ENCODE measurements at places on chromosomes 3 and 15.

- DNase-seq, result no peak
Observed at GRCh38 chr3:11661052-11661656, 17.4 kb upstream of the VGLL4 start.

DNA sequence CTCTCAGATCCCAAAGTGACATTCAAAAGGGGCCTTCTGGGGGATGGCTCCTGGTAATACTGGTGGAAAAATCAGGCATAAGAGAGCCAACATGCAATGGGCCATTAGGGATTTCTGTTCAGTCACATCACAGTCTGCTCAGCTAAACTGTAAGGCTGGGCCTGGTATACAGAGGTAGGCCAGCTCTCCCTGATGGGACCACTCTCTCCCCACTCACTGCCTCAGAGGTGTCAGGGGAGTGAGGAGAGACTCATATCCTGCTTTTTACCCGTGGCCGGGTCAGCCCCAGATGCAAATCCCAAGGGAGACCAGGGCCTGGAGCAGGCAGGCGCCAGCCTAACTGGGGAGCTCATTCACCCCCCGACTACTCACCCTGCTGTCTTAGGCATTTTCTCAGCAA is 48.1 kb upstream of the TPM1 start:
- no peak for DNase-seq

GRCh38 chr3:70606018-70606417 is 293.6 kb upstream of the MDFIC2 start:
- DNase-seq, result no peak

DNA sequence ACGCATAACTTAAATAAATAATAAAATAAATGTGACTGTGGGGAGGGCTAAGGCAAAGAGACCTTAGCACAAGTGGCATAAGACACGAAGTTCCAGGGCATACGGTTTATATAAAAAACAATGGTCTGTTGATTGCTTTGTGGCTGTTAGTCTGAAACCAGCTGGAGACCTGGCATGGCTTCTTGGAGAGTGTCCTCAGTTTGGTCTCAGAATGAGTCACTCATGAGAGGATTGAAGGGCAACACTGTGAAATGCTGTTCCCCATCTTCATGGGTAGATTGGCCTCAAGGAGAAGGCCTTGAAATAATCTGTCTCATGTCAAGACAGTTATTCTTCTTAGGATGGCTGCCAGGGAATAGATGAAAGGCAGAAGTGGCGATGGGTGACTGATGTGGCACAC is 62.2 kb downstream of the SOX2 start:
- DNase-seq, result no peak

GRCh38 chr15:31263751-31264558 is 62.7 kb upstream of the KLF13 start:
- peak; percentile 69 for DNase-seq

GRCh38 chr15:95681836-95682544 is 648.5 kb upstream of the NR2F2 start:
- DNase-seq, result no peak

DNA sequence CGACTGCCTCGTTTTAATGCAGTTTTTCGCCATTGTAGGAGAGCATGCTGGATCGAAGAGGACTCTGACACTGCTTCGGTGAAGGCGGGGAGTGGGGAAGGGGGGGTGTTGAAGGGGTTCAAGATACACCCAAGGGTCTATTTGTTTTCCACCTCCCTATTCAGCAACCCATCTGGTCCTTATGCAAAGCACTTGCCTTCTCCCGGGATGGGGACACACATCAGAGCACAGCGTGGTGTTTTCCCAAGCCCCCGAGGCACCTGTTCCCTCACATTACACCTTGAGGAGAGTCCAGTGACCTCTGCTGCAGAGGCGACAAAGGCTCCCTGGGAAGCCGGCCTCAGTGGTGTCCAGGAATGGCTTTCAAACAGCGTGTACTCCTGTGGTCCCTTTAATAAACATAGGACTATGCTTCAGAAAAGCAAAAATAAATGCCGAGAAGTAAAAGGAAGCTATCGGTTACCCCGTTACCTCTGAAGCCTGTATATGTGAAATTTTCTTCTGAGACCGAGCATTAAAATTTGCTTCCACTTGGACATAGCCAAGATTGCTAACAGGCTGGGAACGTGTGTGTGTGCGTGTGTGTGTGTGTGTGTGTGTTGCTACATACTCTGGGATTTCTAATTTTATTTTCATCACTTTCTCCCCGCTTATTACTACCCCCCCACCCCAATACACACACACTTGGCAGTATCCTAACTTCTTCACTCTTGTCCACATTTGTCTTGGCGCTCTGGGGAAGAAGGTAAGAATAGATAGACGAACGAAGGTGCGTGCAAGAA is 53.2 kb downstream of the CCDC54 start:
- DNase-seq, result no peak

- no peak for DNase-seq
Observed at GRCh38 chr3:10557781-10558373, 52.5 kb upstream of the ATP2B2 start.

DNA sequence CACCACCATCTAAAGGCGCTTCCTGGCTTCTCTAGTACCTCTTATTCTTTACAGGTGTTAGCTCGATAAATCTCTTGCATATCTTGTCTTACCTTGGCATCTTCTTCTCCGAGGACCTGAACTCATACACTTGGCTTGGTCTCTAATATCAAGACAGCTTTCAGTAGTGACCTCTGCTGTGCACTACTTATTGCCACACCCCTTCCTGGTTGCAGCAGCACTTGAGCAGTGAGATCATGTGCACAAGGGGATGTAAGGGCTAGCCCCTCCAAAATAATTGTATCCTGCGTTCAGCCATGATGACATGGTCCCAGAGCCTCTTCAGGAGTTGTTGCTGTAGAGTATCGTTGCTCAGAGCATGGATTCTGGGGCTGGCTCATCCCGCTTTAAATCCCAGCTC is 1.3 kb upstream of the PLA1A start:
- DNase-seq, result no peak

DNA sequence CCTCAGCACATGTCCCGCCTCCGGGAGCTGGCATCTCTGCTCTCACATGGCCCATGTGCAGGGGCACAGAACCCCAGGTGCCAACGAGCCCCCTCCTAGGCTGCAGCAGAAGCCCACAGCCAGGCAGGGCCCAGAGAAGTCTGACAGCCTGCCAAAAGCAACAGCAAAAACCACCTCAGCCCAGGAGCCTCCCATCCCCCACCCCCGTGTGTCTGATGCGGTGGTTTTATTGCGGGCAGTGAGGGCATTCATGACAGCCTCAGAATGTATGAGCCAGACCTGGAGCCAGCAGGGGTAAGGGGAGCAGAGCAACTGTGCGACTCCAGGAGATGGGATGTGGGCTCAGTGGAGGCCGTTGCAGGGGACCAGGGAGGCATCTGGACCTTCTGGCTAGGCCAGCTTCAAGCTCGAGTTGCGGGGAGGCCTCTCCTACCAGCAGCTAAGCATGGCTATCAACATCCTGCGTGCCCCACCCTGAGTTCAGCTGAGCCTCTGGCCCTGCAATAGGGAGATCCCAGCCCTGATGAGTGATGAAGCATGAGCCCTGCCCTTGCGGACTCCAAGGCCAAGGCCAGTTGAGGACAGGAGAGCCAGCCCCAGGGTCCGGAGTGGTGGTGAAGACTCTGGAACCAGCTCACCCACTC is 52.5 kb downstream of the CYP11A1 start:
- peak; percentile 29 for DNase-seq

GRCh38 chr3:139440639-139441556 is 35.4 kb downstream of the RBP2 start:
- no peak for DNase-seq

DNA sequence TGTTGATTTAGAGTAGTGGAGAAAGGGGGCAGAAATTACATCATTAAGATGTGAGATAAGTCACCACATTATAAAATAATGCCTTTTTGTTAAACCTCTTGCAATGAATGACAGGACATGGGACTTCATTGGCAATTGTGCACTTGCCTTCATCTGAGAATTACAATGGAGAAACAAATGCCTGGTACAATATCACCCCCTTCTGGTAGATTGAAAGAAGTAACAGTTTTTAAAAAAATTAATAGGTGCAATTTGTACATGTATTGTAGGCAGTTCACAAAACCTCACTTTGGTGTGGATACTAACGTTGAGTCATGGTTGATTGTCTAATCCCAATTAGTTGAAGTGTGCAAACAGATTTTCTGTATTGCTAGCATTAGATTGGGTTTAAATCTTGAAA is 4.6 kb upstream of the P2RY14 start:
- no peak for DNase-seq

DNA sequence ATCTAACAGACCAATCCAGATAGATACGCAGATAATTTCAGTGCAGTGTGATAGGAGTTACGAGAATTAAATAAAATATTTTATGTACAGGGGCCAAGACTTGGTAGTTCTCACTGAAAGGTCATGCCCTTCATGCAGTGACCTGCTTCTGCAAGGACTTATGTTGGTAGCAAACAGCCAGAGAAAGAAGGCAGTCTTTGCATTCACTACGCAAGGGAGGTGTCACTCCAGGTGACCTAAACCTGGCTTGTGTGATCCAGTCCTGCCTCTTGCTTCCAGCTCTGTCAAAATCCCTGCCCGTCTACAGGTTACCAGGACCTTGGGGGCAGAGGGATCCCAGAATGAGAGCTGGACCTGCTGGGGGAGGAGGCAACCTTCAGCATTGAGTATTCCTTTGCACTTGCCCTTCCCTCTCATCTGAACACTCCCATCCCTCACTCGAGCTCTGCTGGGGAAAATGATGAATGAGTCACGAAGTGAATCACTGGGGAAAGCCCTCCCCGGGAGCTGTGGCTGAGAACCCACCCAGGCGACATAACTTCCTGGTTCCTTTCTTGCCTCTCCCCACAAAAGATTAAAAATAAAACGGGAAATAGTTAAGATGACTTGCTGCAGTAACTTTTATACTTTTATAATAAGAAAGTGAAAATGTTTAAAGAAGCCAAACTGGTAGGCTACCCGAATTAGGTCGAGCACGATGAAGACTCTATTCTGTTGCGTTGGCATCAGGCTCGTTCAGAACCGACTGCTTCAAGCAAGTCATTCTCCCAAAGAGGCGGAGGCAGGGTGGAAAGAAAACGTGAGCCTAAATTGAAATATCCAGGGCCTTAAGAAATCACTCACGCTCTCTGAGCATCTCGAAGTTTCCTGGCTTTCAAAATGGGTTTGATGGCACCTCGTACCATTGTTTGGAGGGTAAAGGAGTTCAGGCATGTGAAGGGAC is 216.1 kb downstream of the SLCO3A1 start:
- peak; percentile 49 for DNase-seq

DNA sequence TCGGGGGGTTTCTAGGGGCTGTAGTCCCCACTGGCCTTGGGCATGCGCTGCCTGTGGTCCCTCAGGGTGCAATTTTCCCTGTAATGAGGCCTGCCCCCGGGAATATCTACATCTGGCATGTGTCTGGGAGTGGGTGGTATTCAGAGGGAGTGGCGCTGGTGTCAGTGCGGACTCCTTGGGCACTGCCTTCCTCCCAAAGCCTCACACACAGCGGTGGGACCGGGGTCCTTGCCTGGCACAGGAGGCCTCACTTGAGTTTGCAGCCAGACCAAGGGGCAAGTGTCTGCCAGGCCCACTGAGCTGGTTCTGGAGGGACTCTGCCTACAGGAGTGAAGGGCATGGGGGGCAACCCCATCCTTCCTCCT is 53.5 kb upstream of the PCSK6 start:
- DNase-seq, result no peak

GRCh38 chr3:26592451-26592850 is 30.1 kb upstream of the LRRC3B start:
- DNase-seq, result no peak

DNA sequence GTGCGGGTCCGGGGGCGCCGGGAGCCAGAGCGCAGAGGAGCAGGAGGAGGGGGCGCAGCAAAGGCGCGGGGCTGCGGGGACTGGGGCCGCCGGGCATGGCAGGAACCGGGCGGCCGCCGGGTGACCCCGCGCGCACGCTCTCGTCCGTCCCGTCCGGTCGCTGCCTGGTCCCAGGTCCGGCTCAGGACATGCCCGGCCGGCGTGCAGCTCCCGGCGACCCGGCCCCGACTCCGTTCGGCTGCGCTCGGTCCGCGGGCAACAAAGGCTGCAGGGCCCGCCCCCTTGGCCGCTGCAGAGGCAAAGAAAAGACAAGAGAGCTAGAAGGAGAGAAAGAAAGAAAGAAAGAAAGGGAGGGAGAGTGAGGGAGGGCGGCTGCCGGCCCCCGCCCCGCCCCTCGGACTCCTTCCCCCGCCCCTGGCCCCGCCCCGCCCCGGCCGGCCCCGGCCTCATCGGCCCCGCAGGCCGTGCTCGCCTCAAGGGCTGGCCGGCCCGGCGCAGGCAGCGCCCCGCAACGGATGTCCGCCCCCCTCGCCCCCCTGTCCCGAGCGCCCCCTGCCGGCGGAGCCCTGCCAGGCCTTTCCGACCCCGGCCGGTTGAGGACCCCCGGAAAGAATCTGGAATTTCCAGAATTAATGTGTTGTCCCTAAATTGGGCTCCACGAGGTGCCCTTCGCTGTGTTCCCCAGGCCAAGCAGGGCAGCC is at the start of gene ADAMTS7:
Gene ADAMTS7 (minus strand): TSS at position 341 of the 701 bp plus-strand sequence. CDS start 244 bp downstream, at position 97.
- peak; percentile 22 for DNase-seq

DNA sequence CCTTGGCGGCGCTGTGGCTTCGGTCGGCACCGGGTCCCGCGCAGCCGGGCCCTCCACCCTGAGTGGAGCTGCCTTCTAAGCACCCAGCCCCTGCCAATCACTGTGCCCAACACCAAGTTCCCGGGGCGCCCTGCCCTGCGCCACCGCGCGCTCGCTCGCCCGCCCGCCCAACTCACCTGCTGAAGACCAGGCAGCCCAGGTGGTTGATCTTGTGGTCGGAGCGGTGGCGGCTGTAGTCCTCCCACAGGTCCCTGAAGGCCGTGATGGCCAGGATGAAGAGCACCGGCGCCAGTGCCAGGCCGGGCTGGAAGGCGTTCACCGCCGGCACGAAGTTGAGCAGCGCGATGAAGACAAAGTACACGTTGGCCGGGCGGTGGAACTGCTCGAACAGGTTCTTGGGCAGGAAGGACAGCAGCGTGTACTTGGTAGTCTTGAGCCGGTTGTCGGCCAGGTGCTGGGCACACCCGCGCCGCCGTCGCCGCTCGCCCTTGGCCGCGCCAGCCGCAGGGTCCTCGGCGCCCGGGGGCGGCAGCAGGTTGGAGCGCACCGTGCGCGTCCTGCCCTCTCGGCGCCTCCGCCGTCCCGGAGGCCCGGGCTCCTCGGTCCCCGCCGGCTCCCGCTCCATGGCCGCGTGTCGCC is 536 bp downstream of the ATP10A start:
- DNase-seq, result peak; percentile 35

GRCh38 chr15:99230867-99231266 is 18.5 kb downstream of the TTC23 start:
- no peak for DNase-seq

- DNase-seq, result no peak
Observed at GRCh38 chr3:108488631-108489030, 21.8 kb downstream of the MYH15 start.

GRCh38 chr3:149858911-149859310 is 45.9 kb downstream of the RNF13 start:
- no peak for DNase-seq

- DNase-seq, result no peak
Observed at GRCh38 chr3:182921665-182922355, 58.5 kb downstream of the DCUN1D1 start.

DNA sequence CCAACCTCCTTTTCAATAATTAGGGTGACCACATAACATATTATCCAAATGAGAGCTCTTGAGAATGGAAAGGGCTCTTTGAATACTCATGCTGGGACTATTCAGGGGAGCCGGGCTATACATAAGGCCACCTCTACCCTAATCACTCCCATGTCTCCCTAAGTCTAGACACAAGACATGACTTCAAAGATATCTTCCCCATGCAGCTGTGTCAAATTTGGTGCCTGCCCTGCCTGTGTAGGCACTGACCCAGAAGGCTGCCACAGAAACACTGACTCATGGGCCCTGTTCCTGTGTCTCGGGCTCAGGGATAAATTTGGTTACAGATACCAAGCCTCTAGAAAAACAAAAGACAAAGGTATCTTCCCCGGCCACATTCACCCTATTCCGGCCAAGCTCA is 70.3 kb downstream of the MYLK start:
- no peak for DNase-seq

GRCh38 chr3:104596551-104596950 is 770.2 kb upstream of the ALCAM start:
- no peak for DNase-seq
